ENCODE measurements at places on chromosomes 3 and 15.

GRCh38 chr15:76346669-76347481 is 10.3 kb downstream of the ISL2 start:
- DNase-seq, result no peak

- DNase-seq, result no peak
Observed at GRCh38 chr15:64247535-64247905, 84.7 kb upstream of the PPIB start.

GRCh38 chr15:63668601-63669000 is 71.4 kb downstream of the FBXL22 start:
- no peak for DNase-seq

- DNase-seq, result no peak
Observed at GRCh38 chr3:168156479-168156878, 60.8 kb upstream of the GOLIM4 start.

DNA sequence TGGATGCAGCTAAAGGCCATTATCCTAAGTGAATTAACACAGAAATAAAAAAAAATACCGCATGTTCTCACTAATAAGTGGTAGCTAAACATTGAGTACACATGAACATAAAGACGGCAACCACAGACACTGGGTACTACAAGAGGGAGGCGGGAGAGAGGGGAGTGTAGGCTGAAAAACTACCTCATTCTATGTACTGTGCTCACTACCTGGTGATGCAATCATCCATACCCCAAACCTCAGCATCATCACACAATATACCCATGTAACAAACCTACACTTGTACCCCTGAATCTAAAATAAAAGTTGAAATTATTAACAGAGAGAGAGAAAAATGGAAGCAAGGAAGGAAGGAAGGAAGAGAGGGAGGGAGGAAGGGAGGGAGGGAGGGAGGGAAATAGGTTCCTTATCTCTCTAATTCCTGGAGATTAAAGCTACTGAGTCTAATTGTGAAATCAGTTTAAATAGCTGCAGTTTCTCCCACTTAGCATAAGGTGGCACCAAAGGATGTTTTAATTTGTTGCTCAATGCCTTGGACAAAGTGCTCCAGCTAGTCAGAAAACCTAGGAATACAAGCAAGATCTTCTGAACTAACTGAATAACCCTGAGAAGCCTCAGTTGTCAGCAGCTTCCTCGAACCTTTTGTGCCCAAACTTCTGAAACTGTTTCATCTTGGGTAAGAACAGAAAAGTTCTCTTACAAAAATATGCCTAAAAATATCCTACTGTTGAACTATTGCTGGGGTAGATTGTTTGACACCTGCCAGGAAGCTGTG is 79.4 kb upstream of the ATP11B start:
- no peak for DNase-seq

- no peak for DNase-seq
Observed at GRCh38 chr3:125591116-125591760, 4.1 kb downstream of the OSBPL11 start.

- no peak for DNase-seq
Observed at GRCh38 chr3:191246630-191247029, 47.6 kb downstream of the OSTN start.

- DNase-seq, result no peak
Observed at GRCh38 chr3:158456114-158456513, 114.9 kb upstream of the MLF1 start.

DNA sequence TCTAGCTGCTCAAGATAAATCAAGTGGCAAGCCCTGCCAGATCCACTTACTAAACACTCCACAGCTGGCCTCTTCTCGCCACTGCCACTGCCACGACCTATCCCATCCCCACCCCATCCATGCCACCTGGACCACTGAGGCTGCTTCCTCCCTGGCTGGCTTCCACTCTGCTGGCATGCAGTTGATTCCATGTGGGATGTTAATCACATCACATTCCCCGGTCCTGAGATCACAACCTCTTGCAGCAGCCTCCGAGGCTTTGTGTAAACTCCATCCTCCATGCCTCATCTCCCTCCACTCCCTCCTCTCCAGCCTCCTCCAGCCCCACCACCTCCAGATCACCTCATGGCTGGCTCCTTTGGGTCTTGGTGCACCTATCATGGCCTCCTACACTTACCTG is 7.7 kb downstream of the NCKIPSD start:
- DNase-seq, result no peak

DNA sequence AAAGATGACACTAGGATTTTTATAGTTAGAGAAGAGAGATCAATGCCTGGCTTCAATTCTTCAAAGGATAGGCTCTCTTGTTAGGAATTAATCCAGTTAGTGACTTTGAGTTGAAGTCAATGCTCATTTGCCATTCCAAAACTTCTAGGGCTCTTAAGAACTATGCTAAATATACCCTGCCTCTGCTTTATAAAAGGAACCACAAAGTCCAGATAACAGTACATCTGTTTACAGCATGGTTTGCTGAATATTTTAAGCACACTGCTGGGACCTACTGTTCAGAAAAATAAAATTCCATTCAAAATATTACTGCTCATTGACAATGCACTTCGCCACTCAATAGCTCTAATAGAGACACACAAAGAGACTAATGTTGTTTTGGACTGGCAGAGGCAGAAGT is 786.6 kb upstream of the DPPA4 start:
- DNase-seq, result no peak

DNA sequence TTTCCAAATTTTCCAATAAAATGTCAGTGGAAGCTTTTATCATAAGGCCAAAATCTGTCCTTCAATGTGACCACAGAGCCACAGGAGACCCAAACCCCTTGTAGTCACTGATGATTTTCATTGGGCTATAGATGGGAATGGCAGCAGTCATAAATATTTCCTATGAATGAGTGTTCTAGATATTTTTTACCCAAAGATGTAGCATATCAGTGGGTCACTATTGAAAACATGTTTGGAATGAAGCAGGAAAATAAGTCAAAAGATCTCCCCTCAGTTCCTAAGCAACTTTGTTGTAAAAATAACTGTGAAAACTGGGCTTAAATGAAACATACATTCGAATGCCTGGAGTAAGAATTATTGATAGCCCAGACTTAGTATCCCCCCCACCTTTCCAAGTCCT is 49.0 kb downstream of the NKIRAS1 start:
- no peak for DNase-seq

- DNase-seq, result no peak
Observed at GRCh38 chr3:183151821-183152351, 10.6 kb downstream of the LAMP3 start.

GRCh38 chr15:31016446-31016915 is 25.1 kb upstream of the MTMR10 start:
- DNase-seq, result no peak

DNA sequence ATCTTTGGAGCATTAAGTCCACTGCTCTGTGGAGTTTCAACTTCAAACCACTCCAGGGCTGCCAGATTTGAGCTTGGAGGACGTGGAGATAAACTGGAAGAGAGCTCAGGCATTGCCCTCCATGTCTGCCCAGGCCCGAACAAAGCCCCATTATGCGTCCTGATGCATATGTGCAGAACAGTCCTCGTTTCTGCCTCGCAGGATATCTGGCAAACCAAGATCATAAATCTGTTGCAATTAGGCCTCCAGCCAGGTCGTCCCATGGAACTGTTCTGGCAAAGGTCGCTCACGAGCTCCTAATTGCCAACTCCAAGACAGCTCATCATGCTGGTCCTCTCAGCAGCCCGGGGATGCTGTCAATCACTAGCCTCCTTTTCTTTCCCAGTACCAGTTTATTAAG is 91.2 kb downstream of the SEMA5B start:
- DNase-seq, result no peak

DNA sequence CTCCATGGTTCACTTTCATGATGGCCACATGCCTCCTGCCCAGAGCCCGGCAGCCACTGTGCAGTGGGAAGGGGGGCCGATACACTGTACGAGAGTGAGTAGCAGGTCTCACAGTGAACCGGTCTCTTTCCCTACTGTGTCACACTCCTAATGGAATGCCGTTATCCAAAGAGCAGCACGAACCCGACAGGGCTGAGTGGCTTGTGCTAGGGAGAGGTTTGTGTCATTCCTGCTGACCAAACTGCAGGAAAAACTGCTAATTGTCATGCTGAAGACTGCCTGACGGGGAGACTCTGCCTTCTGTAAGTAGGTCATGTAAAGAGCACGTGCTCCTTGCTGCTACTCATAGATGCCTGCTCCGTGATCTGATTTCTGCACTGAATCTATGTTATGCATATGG is 105.1 kb downstream of the ARPP21 start:
- DNase-seq, result no peak

GRCh38 chr15:69070396-69070795 is 55.9 kb downstream of the NOX5 start:
- DNase-seq, result no peak

GRCh38 chr15:59751552-59752413 is 62.7 kb upstream of the BNIP2 start:
- DNase-seq, result no peak

- no peak for DNase-seq
Observed at GRCh38 chr3:187593451-187593850, 76.7 kb downstream of the SST start.

GRCh38 chr15:78617516-78617915 is 3.3 kb downstream of the CHRNA3 start:
- DNase-seq, result no peak

DNA sequence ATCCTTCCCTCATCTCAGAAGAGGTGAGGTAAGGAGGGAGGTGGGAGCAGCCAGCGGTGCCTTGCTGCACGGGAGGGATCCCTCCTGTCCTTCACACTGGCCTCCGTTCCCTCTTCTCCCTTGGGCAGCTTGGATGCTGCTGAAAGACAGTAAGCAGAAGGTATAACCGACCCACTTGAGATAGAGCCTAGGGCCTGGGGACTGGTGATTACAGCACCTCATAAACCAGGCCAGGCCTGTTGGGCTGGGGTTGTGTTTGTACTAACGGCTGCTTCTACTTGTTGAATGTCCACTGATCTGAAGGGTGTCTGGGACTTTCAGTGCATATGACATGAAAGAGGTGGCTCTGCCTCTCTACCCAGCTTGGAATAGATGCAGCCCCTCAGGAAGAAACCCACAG is 25.0 kb downstream of the SEMA6D start:
- no peak for DNase-seq

- no peak for DNase-seq
Observed at GRCh38 chr3:87196879-87197278, 30.2 kb upstream of the CHMP2B start.

DNA sequence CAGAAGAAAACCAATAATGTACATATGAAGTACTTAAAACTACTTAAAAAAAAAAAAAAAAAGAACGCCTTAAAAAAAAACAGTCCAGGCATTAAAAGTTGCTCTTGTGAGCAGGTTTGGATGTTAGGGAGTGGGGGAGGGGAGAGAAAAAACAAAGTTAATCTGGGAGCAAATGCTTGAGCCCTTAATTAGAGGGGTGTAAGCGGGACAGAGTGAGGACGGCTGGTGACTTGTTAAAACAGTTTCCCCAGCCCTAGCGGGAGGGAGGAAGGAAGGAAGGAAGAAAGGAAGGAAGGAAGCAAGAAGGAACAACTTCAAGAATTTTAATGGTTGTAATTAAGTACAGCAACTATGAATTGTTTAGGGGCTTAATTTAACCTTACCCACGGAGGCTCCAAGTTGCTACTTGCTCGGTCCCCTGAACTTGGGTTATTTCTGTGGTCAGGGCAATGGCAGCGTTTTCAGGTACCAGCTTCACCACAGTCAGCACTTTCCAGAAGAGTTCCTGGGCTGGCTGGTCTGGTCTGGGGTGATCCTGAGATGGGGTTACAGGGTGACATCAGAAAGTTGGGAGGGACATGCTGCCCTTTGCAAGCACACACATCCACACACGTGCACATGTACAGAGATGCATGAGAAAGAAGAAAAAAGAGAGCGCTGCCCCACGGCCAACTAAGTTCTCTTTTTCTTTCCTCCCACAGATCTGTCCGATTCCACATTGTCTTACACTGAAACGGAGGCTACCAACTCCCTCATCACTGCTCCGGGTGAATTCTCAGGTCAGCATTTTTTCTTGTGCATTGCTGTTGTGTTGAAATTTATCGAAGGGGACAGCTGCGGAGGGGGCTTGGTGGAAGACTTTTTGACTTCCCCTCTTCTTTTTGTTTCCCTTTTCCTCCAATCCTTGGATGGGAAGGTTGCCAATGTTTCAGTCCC is 14.0 kb downstream of the SMAD6 start:
- no peak for DNase-seq

GRCh38 chr3:183508821-183509220 is 46.7 kb downstream of the KLHL6 start:
- DNase-seq, result no peak

DNA sequence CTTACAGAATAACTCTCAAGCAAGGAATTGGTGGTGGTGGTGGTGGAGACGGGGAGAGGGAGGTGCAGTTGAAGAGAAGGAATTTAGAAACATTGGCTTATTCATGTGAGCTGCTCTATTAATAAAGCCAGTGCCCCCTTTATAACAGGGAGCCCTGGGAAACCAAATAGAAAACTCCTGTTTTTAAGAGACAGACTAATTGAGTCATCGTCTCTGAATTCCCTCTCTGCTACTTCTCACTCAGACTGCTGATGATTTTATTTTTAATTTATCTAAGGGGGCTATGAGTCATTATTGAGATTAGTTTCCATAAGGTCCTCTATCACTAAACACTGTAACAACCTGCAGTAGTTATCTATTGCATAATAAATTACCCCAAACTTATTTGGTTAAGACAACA is 145.9 kb upstream of the GALNT15 start:
- DNase-seq, result no peak

GRCh38 chr15:84598993-84599392 is 1.8 kb upstream of the ZSCAN2 start:
- DNase-seq, result no peak

DNA sequence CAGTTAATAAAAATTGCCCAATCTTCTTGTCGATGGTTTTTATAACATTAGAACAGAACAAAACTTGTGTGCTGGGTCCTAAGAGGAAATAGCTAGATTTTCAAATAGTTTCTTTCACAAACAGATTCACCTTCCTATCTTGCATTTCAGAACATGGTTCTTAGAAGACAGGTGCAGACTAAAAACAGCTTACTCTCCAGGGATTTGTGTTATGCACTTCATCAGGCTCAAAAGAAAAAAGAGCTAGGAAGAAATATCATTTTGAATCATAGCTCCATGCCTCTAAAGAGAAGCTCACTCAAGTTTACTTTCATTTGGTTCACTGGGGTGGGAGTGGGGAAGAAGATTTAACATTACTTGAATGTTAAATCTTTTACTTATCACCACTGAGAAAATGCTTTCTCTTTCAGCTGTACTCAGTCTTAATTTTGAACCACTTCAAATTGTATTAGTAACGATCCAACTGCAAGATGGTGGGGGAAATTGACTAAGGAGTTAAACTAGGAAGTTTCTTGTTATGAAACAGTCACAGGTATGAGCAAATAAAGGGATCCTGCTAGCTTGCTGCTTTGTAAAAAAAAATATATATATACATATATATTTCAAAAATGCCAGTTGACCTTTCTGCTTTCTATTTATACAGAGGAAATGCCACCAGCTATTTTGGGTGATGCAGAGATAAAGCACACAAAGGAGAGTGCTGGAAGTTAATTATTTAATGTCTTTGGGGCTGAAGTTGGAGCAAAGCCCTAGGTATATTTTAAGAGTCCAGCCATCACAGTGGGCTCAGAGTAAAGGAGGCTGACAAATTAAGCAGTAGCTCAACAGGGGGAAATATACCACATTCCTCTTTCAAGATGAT is 28.3 kb upstream of the NUDT16 start:
- no peak for DNase-seq

GRCh38 chr3:171092467-171092911 is 66.0 kb upstream of the SLC2A2 start:
- DNase-seq, result no peak

Data from stimulated activated CD4-positive, alpha-beta T cell treated with anti-CD3 and anti-CD28 coated beads, Interleukin-15, amount 100 ng/mL, for 48 hours (primary cell).